ENCODE measurements at places on chromosomes 2 and 18.

DNA sequence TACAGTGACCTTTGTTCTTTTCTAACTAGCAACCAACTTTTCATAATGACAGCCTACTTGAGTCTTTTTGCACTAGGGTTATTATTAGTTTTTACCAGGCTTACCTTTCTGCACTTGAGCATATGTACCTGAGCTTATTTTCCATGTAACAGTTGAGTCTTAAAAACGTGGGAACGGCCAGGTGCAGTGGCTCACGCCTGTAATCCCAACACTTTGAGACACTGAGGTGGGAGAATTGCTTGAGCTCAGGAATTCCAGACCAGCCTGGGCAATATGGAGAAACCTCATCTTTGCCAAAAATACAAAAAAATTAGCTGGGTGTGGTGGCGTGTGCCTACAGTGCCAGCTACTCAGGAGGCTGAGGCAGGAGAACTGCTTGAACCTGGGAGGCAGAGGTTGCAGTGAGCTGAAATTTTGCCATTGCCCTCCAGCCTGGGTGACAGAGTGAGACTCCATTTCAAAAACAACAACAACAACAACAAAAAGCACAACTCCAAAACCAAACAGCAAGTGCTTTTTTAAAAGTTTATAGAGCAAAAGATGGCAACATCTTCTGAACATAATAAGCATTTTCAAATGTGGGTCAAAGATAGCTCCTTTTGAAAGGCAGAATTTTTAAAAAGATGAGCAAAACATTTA lies 57.1 kb upstream of the CD28 start:
- DNase-seq, result no peak

DNA sequence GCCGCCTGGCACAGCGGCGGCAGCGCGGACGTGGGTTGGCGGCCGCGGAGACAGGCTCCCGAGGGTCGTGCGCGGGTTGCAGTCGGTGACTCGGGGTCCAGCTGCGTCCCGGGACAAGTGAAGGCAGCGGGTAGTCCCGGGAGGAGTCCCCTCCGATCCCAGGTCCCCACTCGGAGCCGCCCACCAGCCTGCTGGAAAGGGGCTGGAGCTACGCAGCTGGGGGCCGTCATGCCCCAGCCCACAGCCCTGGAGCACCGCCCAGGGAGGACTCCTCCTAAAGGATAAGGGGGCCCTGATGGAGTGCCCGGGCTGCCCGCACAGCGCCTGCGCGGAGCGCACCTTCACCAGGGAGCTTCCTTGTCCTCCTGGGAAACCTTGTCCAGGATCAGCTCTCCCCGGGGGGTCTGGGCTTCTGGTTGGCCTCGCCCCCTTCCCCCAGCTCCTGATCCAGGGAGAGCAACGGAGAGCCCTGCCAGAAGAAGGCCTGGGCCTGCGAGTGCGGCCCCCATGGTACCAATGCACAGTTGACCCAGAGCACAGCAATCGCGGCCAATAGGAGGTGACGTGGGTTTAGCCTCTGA lies 25.9 kb upstream of the ALPP start:
- DNase-seq, result no peak

DNA sequence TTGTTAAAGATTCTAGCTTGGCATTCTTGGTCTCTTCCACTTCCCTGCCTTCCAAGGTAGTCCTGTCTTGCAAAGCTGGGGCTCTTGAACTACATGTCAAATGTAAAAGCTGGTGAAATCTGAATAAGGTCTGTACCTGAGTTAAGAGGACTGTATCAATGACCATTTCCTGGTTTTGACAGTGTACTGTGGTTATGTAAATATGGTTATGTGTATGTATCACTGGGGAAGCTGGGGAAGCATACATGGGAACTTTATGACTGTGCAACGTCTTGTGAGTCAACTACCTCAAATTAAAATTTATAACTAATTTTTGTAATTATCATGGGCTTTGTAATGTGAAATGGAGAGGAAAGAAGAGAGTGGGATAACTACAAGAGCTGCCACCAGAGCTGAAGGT lies 81.7 kb downstream of the COL4A4 start:
- DNase-seq, result no peak

- DNase-seq, result peak; percentile 72
Measured at GRCh38 chr2:172698041-172698863, 37.4 kb upstream of the RAPGEF4 start.

DNA sequence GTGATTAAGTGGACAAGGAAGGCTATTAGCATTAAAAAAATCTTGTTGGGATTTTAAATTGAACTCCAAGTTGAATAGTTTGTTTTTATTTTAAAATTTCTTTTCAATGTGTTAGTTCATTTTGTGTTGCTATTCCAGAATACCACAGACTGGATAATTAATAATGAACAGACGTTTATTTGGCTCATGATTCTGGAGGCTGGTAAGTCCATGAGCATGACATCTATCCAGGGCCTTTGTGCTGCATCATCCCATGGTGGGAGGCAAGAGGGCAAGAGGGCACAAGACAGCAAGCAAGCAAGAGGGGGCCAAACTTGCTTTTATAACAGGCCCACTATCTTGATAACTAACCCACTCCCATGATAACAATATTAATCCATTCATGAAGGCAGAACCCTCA lies 22.5 kb downstream of the CCDC85A start:
- no peak for DNase-seq

GRCh38 chr2:12071318-12071717 lies 324.9 kb downstream of the LPIN1 start:
- peak; percentile 60 for DNase-seq

DNA sequence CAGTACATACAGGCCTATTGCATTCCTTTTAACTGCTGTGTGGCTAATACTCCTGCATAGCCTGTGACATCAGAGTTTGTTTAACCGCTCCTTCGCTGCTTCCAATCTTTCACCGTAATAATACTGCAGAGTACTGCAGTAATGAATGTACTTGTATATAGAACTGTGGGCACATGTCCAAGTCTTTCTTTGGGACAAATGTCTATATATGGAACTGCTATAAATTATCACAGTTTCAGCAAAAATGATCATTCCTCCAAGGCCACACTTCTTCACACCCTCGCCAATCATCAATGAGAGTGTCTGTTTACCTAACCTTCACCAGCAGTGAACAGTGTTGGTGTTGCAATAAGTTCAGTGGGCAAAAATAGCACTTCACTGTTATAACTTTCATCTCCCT lies 230.4 kb downstream of the SP3 start:
- no peak for DNase-seq

DNA sequence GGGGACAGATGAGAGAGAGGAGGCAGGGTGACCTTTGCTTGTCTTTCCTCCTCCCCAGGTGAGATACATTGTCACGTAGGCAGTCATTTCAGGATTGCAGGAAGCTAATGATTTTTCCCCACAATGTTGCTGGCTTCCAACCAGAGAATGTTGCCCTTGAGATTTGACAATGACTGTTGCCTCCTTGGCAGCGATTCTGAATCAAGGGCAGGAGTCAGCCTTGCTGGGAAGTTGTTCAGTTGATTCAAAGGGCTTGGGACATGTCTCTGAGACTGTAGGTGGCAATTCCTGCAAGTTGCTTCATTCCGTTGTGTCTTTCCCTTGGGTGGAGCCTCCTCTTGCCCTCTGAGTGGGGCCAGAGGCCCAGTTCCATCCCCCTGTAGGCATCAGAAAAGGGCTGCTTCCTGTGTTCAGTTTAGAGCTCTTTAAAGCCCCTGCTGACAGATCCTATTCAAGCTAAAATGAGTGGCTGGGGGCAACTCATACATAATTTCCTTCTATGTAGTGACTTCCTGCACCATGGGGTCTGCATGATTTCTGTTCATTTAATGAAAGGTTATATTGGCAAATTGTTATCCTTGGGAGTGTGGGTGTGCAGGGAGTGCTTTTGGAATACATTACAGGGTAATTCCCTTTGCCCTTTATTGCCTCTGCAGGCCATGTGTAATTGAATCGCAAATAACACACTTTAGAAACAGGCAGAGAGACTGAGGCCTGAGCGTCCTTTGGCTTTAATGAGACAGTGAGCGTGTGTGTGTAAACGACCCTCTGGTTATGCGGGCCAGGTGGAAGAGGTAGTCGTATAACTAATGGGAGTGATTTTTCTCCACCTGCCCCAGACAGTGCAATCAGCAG lies 52.4 kb downstream of the GPR39 start:
- no peak for DNase-seq

DNA sequence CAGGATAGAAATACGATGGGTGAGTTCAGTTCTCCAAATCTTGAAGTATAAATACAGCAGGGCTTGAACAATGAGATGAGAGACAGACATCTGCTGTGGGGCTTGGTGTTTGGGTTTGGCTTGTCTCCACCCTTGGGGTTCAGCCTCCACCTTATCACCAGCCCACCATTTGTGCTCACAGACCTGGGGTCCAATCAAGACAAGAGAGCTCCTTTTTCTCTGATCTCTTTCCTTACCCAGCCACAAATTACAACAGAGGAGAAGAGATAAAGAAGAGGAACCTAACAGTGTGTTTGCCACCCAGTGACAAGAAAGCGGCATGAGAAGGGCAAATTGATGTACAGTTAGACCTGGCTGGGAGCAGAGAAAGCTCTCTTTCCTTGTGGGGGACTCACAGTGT lies 204.5 kb upstream of the CXCR4 start:
- DNase-seq, result peak; percentile 97

- no peak for DNase-seq
Measured at GRCh38 chr2:43174368-43174916, 52.0 kb downstream of the ZFP36L2 start.

DNA sequence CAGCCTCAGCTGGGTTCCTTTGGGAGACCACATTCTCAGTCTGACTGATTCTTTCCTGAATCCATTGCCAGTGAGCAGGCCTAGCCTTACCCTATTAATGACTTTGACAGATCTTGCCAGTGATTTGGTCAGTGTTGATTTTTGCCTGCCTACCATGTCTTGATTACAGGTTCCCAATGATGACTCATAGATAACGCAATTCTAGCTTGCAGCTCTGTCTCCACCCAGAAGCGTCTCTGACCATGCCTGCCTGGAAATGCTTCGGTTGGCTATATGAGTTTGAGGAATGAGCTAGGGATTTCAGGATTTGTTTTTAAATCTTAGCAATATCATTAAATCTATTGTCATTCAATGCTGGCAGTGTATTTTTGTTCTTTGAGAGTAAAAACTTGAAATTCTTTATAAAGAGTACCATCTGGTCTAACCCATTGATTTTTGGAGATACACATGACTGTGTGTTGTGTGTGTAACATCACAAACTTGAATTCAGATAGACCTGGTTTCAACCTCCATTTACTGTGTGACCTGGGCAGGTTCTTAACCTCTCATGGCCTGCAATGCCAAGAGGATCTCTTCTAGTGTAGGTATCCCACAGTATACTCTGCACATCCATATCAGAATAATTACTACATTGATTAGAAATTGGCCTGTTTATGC lies 57.0 kb downstream of the CCDC150 start:
- no peak for DNase-seq

Measured in hematopoietic multipotent progenitor cell treated with erythropoietin and hydrocortisone succinate and interleukin-3 and kit ligand, for 4 days (in vitro differentiated cells).